ENCODE measurements at places on chromosomes 3 and 15. TPM values are rescaled to one million over a fixed set of nuclear protein-coding genes. Genes with fewer than 3 reads are reported as not detected.

DAZL gene
- total RNA-seq: not detected

CMTM8 gene
- 9.9 TPM for total RNA-seq

FBXW12 gene
- not detected for total RNA-seq

ANKRD34C gene
- total RNA-seq: not detected

TMEM202 gene
- not detected for total RNA-seq

HHATL gene
- not detected for total RNA-seq

GABRR3 gene
- not detected for total RNA-seq

ENTPD3 gene
- total RNA-seq: not detected

NME9 gene
- not detected for total RNA-seq

GOLGA8K gene
- 0.38 TPM for total RNA-seq

ATP13A5 gene
- not detected for total RNA-seq

ZNF501 gene
- total RNA-seq: not detected

ELP6 gene
- 29.6 TPM for total RNA-seq

GALNT15 gene
- not detected for total RNA-seq

SLC22A13 gene
- not detected for total RNA-seq

LRTM1 gene
- total RNA-seq: not detected

SLC9C1 gene
- not detected for total RNA-seq

FGD5 gene
- not detected for total RNA-seq

TICRR gene
- 15.9 TPM for total RNA-seq

PPP1R14D gene
- total RNA-seq: 0.28 TPM

LINGO1 gene
- 8.4 TPM for total RNA-seq

LRRIQ4 gene
- total RNA-seq: not detected

POPDC2 gene
- 0.16 TPM for total RNA-seq

ISL2 gene
- total RNA-seq: 3.9 TPM

CCR1 gene
- not detected for total RNA-seq

C3orf49 gene
- total RNA-seq: not detected

Measured in A549 treated with DMSO at 1 μM for 4 hours (cell line).